H9 (cell line): ENCODE measurements at places on chromosomes 16 and 17.

- DNase-seq = no peak
- H3K4me1 ChIP-seq = no peaks in the 10 kb centered on the region
These were observed 16.3 kb downstream of the MEIOC start for GRCh38 chr17:44672479-44673093.

GRCh38 chr16:6634151-6634550 is 698.5 kb upstream of the RBFOX1 start:
- no peak for DNase-seq
- H3K4me1 ChIP-seq = no peaks in the 10 kb centered on the region
- H3K27me3 ChIP-seq = no peaks in the 10 kb centered on the region
- H3K36me3 ChIP-seq = no peaks in the 10 kb centered on the region
- no peak overlapping the region for H3K4me3 ChIP-seq

DNA sequence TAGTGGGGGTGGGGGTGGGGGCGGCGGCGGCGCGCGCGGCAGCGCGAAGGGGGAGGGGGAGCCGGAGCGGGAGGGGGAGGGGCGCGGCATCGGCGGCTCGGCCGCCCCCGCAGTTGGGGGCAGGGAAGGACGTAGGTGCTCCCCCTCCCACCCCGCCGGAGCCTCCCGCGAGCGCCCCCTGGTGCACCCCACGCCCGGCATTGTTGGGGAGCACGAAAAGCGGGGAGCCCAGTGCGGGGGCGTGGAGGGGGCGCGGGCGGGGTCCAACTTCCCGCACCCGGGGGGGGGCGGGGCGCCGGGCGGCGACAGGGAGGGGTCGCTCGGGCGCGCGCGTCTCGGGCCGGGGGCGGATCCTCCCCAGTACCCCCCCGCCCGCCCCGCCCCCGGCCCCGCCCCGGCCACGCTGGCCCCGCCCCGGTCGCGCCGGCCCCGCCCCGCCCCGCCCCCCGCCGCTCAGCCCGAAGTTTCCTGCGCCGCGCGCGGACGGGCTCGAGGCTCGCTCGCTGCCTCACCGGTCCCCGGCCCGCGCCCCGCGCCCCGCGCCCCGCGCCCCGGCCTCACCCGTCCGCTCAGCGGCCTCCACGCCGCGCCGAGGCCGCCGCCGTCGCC is at the start of gene CACNA1H:
CACNA1H (plus strand) TSS at position 456 of the 609 bp plus-strand sequence. CDS start 632 bp downstream, outside the sequence.
- no peaks in the 10 kb centered on the region; the same call in 1 of the 2 replicates for H3K4me1 ChIP-seq
- DNase-seq = peak; percentile 53
- H3K27me3 ChIP-seq = no peaks in the 10 kb centered on the region
- no peaks in the 10 kb centered on the region for H3K36me3 ChIP-seq
- H3K27ac ChIP-seq = no peak within 1 kb of the TSS

- H3K36me3 ChIP-seq = peaks cover 10% of the 10 kb centered on the region
- DNase-seq = no peak
- H3K27me3 ChIP-seq = no peaks in the 10 kb centered on the region; the same call in 1 of the 2 replicates
- no peaks in the 10 kb centered on the region for H3K4me1 ChIP-seq
These were observed 15.2 kb downstream of the CHMP6 start for GRCh38 chr17:81006891-81007290.

- DNase-seq = no peak
- no peaks in the 10 kb centered on the region for H3K27me3 ChIP-seq
- H3K27ac ChIP-seq = no peak overlapping the region
- H3K4me1 ChIP-seq = peaks cover 7% of the 10 kb centered on the region; the same call in 1 of the 2 replicates
- H3K36me3 ChIP-seq = peaks cover 52% of the 10 kb centered on the region
- H3K4me3 ChIP-seq = no peak overlapping the region
These were observed 3.6 kb downstream of the ZNF267 start for GRCh38 chr16:31876951-31877828.

DNA sequence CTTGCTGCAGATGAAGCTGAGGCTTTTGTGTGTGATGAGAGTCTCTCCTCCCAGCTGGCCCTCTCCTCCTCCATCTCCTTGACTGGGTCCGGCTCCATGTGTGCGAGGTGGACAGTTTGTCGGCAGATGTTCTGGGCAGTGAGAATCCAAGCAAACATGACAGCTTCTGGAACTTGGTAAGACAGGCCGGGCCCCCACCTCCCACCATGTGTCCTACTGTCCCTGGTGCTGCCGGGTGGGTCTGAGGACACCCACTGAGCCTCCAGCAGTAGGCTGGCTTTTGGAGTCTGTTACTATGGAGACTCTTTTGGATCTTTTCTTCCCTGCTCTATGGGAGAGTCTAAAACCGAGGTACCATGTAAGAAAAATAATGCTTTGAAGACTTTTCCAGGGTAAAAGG is 12.7 kb downstream of the NUP85 start:
- no peak for DNase-seq
- H3K4me3 ChIP-seq = no peak overlapping the region
- H3K4me1 ChIP-seq = no peaks in the 10 kb centered on the region

DNA sequence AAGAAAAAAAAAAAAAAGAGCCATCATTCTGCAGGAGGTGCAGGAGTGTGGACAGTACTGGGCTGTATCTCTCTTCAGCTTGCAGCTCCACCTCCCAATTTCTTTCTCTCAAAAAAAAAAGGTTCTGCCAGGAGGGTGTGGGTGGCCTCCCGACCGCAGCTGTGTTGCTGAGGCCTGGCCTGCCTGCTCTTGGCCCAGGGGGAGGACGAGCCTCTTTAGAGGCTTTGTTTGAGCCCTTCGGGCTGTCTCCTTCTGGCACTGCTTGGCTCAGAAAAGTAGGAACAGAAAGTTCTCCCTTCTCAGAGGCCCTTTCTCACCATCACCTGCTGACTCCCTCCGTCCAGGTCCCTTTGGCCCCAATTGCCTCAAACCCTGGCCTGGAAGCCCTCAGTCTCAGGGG is 22.2 kb upstream of the C17orf107 start:
- H3K4me3 ChIP-seq = no peak overlapping the region
- H3K27me3 ChIP-seq = no peaks in the 10 kb centered on the region
- no peak for DNase-seq

- no peak overlapping the region for H3K27ac ChIP-seq
- no peaks in the 10 kb centered on the region for H3K27me3 ChIP-seq
- DNase-seq = no peak
These were observed 204.6 kb downstream of the STX8 start for GRCh38 chr17:9371019-9371418.

DNA sequence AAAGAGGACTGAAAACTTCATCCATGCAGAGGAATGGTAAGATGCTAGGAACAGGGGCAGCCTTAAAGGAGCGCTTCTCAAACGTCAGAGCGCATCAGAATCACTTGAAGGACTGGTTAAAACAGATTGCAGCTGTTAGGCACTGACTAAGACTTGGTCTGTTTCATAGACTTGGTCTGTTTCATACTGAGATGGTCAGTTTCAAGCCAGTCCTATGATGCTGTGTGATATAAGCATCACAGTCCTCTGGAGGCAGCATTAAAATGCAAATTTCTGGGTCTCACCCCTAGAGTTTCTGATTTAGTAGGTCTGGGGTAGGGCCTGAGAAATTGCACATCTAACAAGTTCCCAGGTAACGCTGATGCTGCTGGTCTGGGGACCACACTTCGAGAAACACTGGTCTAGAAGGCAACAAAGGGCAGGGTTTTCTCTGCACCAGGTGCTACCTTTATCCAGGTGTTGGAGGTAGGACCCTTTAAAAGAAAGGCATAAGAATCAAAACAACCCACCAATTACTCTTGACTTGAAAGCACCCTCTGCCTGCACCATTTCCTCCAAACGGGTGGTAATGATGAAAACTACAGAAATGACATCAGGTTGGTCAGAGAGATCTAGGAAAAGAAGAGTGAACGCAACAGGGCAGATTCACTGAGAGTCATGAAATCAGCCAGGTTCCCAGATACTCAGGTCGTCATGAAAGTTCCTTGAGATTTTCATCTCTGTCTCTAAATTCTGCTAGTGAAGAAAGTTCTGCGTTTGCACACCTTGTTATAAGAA is 95.0 kb upstream of the RCVRN start:
- H3K4me1 ChIP-seq = no peaks in the 10 kb centered on the region
- no peaks in the 10 kb centered on the region for H3K36me3 ChIP-seq

GRCh38 chr17:42000413-42001133 is 16.7 kb downstream of the DNAJC7 start:
- no peak overlapping the region for H3K4me3 ChIP-seq
- no peaks in the 10 kb centered on the region for H3K27me3 ChIP-seq
- H3K27ac ChIP-seq = no peak overlapping the region
- peaks cover 65% of the 10 kb centered on the region for H3K36me3 ChIP-seq

DNA sequence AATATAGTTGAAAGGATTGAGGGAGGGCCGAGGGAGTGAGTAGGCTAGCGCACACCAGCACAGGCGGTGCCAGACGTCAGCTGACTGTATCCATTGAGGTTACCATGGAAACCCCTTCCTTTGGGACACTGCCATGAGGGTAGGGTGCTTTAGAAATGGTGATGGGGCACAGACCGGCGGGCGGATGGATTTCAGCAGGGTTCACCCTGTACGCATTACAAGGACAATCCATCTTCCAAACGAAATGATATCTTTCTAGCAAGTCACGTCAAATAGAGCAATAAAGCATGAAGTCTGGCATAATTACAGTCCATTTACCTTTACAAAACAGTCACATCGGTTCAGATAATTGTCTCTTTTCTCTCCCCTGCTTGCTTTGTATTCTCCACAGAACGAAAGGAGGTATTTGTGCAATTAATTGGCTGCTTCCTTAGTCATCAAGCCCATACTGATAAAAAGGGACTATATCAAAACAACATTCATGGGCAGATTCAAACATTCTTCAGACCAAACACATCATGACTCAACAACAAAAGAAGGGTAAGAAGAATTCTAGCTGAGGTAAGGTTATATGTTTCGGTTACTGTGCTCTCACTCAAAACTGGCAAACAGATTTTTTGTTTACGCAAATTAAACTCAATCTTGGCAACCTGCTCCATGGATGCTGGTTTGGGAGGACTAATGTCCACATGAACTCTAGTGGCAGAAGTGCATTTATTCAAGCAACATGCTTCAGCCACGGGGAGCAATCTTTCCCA is 140.6 kb downstream of the CDK5R1 start:
- no peaks in the 10 kb centered on the region for H3K36me3 ChIP-seq
- peak overlapping the region; percentile 67 for H3K4me3 ChIP-seq
- H3K4me1 ChIP-seq = no peaks in the 10 kb centered on the region
- peak; percentile 90 for DNase-seq
- H3K27ac ChIP-seq = no peak overlapping the region

- H3K4me1 ChIP-seq = no peaks in the 10 kb centered on the region
- H3K4me3 ChIP-seq = no peak within 1 kb of the TSS
- no peak for DNase-seq
- H3K27me3 ChIP-seq = no peaks in the 10 kb centered on the region
- no peak within 1 kb of the TSS for H3K27ac ChIP-seq
- H3K36me3 ChIP-seq = 0 out of 3 replicates have a peak, but pooled peaks cover under 1% of the 10 kb centered on the region
These were observed at the start of gene CCL23 for GRCh38 chr17:36017799-36018198. Gene CCL23 (minus strand): TSS chr17:36017972. CDS start chr17:36017897, 75 bp downstream.

GRCh38 chr16:12613131-12613991 is 190.3 kb downstream of the CPPED1 start:
- DNase-seq = peak; percentile 76
- H3K27me3 ChIP-seq = no peaks in the 10 kb centered on the region
- peaks cover 13% of the 10 kb centered on the region; the same call in 1 of the 2 replicates for H3K4me1 ChIP-seq
- no peak overlapping the region; the same call in 2 of the 3 replicates for H3K4me3 ChIP-seq
- H3K36me3 ChIP-seq = no peaks in the 10 kb centered on the region
- H3K27ac ChIP-seq = peak overlapping the region; percentile 13

GRCh38 chr17:50728112-50728429 is 8.7 kb downstream of the LUC7L3 start:
- DNase-seq = no peak
- no peaks in the 10 kb centered on the region for H3K4me1 ChIP-seq
- H3K4me3 ChIP-seq = no peak overlapping the region
- H3K27ac ChIP-seq = no peak overlapping the region

DNA sequence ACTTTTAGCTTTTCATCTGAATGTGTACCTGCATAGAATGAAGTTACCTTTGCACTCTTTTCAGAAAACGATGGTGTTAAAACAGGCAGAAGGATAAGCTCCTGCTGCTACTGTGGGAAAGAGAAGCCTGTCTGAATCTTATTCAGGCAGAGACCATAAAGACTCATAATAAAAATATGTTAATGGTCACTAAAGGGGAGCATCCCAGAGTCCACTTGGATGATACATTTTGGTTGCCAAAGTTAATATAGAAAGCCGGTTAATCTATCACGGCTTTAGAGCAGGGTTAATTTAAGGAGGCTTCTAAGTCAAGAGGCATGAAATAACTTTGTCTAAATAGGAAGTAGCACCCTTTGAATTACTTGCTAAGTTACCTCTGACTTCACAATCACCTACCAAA is 2.9 kb downstream of the MARCHF10 start:
- H3K36me3 ChIP-seq = no peaks in the 10 kb centered on the region
- no peak overlapping the region for H3K27ac ChIP-seq
- no peak overlapping the region for H3K4me3 ChIP-seq
- no peak for DNase-seq

DNA sequence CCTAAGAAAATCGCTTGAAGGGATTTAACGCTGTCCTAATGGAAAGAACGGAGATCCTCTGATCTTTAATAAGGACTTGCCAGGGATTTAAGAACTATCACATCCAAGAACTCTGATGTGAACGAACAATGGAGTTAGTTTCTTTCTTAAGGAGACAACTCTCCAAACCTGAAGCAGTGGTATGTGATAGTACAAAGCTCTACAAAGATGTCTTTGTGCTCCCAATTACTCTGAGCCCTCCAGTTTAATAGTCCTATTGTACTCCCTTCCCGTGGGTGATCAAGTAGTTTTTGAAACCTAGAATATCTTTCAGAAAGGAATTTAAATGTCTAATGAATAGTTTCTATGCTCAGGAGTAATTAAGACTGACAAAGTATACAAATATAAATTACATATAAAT is 123.8 kb downstream of the FTO start:
- no peak for DNase-seq
- no peak overlapping the region for H3K27ac ChIP-seq
- H3K27me3 ChIP-seq = no peaks in the 10 kb centered on the region
- peaks cover 17% of the 10 kb centered on the region for H3K36me3 ChIP-seq
- no peaks in the 10 kb centered on the region; the same call in 1 of the 2 replicates for H3K4me1 ChIP-seq
- H3K4me3 ChIP-seq = no peak overlapping the region

- no peak for DNase-seq
- no peak overlapping the region for H3K27ac ChIP-seq
- no peak overlapping the region for H3K4me3 ChIP-seq
These were observed 56.1 kb downstream of the SKAP1 start for GRCh38 chr17:48373883-48374282.

GRCh38 chr17:29178750-29179231 is 1.4 kb downstream of the MYO18A start:
- H3K27me3 ChIP-seq = no peaks in the 10 kb centered on the region
- peak; percentile 62 for DNase-seq
- no peak overlapping the region for H3K27ac ChIP-seq
- H3K4me1 ChIP-seq = peaks cover 11% of the 10 kb centered on the region
- peak overlapping the region; percentile 86 for H3K4me3 ChIP-seq

GRCh38 chr17:49574945-49575678 is 559 bp upstream of the NXPH3 start:
- H3K27me3 ChIP-seq = peaks cover 3% of the 10 kb centered on the region; the same call in 1 of the 2 replicates
- no peak for DNase-seq
- peaks cover 3% of the 10 kb centered on the region; the same call in 1 of the 2 replicates for H3K4me1 ChIP-seq
- H3K27ac ChIP-seq = no peak overlapping the region
- peak overlapping the region; percentile 88 for H3K4me3 ChIP-seq

GRCh38 chr17:1571341-1571704 is 8.7 kb upstream of the PITPNA start:
- no peak for DNase-seq
- no peak overlapping the region for H3K27ac ChIP-seq
- no peak overlapping the region for H3K4me3 ChIP-seq
- H3K36me3 ChIP-seq = no peaks in the 10 kb centered on the region
